NCI-H1105 treated with DMSO at 0.1 percent for 48 hours (cell line): ENCODE measurements at places on chromosomes 16 and 17.

DNA sequence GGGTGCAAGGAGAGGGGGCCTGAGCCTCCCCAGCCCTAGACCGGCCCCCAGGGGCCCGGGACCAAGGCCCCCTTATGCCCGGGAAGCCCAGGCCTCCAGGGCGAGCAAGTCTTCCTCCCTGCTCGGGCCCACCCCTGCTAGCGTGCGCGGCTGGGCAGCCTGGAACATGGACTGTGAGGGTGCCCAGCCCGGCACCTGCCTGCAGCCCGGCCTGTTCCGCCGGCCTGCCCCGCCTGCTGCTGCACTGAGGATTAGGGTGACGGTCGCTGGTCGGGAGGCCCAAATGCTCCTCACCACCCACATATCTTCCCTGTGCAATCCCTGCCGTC, 6.0 kb downstream of the HS3ST6 start:
- DNase-seq: no peak

DNA sequence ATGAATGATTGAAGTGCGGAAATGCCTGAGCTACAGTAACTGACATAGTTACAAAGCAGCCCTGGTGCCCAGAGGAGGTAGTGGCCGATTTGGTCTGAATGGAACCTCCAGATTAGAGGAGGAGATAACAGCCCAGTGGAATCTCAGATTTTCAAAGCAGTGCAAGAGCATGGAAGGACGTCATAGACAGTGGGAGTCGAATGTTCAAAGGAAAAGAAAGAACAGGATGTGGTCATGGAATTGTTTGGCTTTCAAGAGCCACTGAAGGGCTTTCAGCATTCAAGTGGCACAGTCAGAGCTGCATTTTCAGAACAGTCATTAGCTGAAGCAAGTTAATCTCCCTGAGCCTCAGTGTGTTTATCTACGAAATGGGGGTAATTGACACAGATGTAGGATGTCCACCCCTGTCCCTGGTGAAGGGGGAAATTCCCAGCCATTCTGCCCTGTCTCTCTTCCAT, 104.6 kb upstream of the CACNG3 start:
- no peak for DNase-seq

DNA sequence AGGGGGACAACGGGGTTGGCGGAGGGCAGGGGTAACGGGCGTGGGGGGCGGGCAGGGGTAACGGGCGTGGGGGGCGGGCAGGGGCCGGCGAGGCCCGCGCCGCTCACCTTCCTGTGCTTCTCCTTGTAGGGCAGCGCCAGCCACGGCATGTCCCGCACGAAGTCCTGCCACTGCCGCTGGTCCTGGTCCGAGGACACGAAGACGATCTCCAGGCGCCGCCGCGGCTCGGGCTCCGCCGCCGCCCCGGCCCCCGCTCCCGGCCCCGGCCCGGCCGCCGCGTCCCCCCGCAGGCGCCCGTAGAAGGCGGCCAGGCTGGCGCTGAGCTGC, 401 bp downstream of the NXN start:
- DNase-seq: no peak

- DNase-seq: no peak
These were observed 124.4 kb downstream of the SPACA3 start for GRCh38 chr17:33116021-33116551.

- DNase-seq: no peak
These were observed 75.9 kb downstream of the ARHGAP17 start for GRCh38 chr16:24939224-24939623.
